Left ventricle myocardium inferior (tissue), 1 donor: ENCODE measurements at places on chromosomes 7 and 10. TPM values are rescaled to one million over a fixed set of nuclear protein-coding genes. Genes with fewer than 3 reads are reported as not detected.

DNA sequence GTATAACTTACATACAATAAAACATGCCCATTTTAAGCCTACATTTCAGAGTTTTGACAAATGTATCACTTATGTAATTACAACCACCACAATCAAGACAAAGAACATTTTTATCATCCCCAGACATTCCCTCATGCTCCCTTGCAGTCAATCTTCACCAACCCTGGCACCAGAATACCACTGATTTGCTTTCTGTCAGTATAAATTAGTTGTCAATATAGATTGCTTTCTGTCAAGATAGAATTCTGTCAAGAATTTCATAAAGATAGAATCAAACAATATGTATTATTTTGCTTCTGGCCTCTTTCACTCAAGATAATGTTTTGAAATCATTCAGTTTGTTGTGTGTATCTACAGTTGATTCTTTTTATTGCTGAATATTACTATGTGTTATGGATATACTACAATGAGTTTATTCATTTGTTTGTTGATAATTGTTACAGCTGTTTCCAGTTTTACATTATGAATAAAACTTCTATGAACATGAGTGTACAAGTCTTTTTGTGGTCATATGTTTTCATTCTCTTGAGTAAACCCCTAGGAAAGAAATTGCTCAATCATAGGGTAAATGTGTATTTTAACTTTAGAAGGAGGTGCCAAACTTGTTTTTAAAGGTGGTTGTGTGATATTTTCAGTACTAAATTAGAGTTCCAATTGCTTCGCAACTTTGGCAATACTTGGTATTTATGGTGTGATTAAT lies 56.9 kb downstream of the IFIT5 start:
- no peak for DNase-seq

GRCh38 chr7:127782654-127783559 lies 130.9 kb downstream of the SND1 start:
- DNase-seq: no peak

- no peak for DNase-seq
Measured at GRCh38 chr10:130499541-130499940, 363.4 kb downstream of the GLRX3 start.

DNA sequence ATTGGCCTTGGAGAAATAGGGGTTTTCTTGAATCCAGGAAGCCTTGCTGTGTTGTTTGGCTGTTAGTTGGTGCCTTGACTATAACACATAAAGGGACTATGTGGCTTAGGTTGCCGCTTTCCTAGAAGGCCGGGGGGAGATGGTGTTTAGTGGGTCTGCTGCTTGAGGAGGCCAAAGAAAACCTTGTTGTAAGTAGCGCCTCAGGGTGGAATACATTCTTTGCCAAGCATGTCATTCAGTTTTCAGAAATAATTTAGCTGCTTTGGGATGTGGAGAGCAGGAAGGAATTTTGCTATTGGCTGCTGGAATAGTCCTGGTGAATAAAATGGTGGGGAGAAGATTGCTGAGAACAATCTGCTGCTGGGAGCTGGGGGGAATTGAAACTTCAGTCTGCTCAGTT lies 132.9 kb upstream of the WNT16 start:
- DNase-seq: no peak

- DNase-seq: peak; percentile 51
Measured at GRCh38 chr7:134605978-134606923, 40.4 kb upstream of the BPGM start.

DNA sequence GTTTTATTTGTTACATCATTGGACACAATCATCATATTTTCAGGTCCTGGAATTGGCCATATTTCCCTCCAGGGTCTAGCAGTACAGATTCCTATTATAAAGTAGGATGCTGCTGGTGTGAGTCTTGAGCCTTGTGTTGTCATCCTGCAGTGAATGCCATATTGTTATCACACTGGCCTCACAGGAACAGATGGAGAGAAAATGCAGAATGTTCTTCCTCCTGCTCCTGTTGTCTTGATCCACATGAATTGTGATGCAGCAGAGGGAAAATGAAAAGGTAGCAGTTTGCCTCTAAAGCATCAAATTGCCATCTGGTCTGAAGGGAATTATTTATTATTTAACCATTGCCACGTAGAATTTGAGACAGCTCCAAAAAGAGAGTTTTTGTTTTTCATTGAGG lies 248.6 kb downstream of the GPAM start:
- no peak for DNase-seq

- no peak for DNase-seq
Measured at GRCh38 chr7:24406053-24406788, 122.2 kb downstream of the NPY start.

GRCh38 chr7:2451171-2452073 lies 24.8 kb downstream of the GRIFIN start:
- peak; percentile 86 for DNase-seq

GRCh38 chr10:8588135-8588534 lies 533.6 kb downstream of the GATA3 start:
- no peak for DNase-seq

DNA sequence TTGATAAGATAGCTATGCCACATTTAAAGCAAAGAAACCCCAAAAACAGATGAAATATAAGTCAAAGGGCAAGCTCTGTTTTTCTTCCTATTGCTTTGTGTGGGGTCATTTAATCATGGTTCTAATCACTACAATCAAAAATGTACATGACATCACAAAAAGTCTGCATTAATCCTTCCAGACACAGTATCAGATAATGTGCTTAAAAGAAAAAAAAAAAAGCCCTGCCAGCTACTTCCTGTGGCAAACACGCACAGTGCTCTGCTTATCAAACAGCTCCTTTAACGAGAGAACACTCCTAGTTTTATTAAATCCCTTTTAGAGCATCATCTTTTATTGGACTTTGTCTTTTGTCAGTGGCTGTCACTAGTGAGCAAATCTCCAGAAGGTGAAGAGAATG lies 1005.8 kb downstream of the GATA3 start:
- no peak for DNase-seq

GRCh38 chr7:92833024-92833765 lies 3.2 kb downstream of the CDK6 start:
- peak; percentile 85 for DNase-seq

- DNase-seq: no peak
Measured at GRCh38 chr10:126001576-126001975, 105.2 kb downstream of the FANK1 start.

DNA sequence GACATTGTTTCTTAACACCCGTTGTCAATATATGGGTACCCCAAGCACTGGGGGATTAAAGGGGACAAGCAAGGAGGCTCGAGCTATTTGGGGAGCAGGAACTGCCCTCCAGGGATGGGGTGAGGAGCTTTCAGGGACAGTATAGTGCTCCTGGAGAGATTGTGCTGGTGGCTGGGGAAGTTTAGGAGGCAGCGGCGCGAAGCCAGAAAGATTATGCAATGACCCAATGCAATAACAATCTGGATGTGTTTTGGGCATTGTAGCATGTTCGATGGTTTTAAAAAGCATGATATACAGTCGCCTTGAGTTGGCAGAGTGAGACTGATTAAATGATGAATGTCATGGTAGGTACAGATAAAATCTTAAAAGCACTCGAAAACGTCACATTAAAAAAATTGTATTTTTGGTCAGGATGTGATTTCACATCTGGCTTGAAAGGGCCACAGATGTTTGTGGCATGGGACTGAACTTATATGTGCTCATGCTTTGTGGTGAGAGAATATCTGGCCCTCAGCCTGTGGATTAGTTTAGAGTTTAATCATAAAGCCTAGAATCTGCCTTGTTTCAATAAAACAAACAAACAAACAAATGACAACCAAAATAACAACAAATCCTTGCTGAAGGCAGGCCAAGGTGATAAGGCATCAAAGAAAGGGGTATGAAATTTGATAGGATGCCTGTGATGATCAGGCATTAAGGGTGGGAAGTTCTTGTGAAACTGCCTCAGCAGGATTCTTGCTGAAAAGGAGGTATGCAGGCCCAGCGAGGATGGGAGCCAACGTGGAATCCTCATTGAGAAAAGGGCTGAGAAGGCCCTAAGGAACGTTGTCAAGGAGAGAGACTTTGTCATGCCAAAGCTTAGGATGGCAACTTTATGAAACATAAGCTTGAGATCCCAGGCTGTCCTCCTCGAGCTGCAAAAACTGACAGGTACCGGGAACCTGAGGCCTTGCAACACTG lies 417.1 kb upstream of the KLF6 start:
- DNase-seq: no peak

DNA sequence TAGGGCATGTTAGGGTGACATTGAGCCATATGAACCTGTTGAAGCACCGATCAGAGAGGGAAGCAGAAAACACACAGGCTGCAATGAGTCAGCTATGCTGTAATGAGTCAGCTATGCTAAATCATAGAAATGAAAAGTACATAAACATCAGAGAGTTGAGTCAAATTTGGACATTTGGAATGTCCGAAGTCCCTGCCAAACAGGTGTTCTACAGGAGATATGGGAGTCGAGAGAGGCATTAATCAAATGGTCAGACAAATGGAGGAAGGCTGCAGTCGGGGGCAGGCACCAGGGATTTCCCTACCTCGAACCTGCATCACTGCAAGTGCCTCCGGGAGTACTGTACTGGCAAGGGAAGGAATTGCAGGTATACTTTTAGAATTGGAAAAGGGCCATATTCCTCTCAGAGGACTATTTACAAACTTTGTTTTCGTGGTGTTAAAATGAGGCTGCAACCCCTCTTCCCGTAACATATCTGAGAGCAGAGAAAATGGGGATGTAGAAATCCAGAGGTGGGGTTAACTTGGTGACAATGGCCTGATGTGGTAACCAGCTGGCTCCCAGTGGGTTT lies 8.8 kb upstream of the ZC3HAV1 start:
- DNase-seq: no peak

GRCh38 chr7:151851145-151851751 lies 25.7 kb downstream of the PRKAG2 start:
- DNase-seq: peak; percentile 40

- DNase-seq: no peak
Measured at GRCh38 chr10:70985824-70986622, 97.7 kb upstream of the PCBD1 start.

- no peak for DNase-seq
Measured at GRCh38 chr7:88700725-88701124, 58.8 kb upstream of the ZNF804B start.

DNA sequence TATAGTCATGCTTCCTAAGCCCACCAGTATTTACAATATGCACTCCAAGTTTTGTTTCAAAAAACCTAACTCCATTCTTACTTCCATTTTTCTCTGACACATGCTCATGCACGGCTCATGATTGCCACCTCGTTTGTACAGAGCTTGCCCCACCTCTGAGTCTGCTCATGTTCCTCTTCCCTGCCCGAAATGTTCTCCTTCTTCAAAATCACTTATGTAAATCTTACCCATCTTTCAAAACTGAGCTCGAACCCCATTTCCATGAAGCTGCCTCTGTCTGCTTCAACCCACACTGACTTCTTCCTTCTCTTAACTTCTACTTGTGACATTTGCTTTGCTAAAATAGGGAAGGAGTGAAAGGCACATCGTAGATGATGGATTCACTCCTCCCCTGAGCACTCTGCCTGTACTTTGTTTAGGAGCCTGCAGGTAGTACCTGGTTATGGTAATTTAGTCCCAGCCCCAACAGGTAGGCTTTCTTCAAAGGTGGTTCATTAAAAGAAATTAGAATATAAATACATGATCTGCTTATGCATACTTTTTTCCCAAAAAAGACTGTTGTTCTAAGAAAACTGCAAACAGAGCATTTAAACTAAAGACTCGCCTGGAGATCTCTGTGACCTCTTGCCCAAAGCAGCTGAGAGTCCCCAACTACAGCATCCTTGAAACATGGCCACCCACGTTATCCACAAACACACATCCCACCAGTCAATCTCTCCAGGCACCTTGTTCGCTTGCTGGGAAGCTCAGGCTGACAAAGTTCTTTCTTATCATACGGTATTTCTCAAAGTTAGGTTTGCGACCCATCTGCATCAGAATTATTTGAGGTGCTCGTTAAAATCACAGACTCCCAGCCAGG lies 172.0 kb downstream of the DGKI start:
- no peak for DNase-seq

GRCh38 chr10:33570495-33570894 lies 236.0 kb upstream of the NRP1 start:
- no peak for DNase-seq

DNA sequence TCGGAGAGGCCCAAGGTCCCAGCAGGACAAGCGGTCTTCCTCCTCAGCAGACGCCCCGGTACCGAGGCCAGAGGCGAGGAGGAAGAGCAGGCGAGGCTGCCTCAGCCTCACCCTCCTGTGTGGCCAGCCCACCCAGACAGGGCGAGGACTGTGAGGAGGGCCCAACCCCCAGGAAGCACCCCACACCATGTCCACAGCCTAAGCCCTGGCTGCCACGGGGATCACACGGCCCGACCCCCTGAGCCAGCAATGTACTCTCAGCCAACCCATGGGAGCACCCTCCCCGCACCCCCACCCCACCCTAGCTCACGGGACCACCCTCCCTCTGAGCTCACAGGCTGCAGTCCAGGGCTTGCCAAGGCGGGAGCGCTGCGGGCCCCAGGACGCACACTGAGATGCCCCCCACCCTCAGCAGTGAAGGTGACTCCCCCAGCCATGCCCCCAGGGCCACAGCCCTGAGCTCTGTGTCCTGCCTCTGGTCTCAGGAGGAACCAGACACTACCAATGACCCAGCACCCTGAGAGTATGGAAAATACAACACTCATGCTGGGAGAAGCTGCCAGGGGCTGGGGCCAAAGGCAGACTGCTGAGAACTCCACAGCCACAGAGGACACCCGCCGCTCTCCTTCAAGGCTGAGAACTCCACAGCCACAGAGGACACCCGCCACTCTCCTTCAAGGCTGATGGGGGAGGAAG lies 93.6 kb downstream of the MAD1L1 start:
- DNase-seq: no peak

- DNase-seq: no peak
Measured at GRCh38 chr7:69467826-69468225, 130.4 kb upstream of the AUTS2 start.

- no peak for DNase-seq
Measured at GRCh38 chr10:44759122-44759521, 152.0 kb upstream of the TMEM72 start.

DNA sequence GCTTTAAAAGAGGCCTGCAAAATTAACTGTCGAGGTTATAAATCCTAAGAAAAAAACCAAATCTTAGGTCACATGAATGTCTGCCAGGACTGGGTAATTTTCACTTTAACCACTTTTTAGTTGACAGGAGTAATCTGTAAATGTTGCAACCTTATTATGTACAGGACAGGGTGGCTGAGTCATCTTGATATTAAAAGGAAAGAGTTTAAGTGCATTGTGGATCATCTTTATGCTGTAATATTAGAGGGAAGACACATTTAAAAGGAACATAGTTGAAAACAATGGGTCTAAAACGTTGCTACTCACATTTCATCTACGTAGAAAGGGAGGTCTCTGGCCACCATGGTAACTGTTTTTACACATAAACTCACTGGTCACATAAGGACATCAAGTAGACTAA lies 115.5 kb downstream of the LSMEM1 start:
- DNase-seq: no peak

DNA sequence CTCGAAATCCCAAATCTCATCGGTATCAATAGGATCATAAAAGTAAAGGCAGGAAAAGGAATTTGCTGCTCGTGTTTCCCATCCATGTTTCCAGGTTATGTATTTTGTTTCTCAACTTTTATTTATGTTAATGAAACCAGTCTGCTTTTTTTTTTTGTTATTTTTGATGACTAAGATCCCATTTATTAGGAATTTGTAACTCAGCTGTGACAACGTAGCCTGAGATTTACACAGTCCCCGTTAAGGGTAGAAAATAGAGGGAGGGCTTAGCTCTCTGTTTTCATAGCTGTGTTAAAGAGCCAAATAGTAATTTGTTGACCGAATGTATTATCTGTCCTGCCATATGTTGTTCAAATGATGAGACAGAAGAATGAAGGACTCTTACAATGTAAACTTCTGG lies 164.0 kb downstream of the MGMT start:
- DNase-seq: no peak

DPY19L1 gene
- total RNA-seq: 28.5 TPM

FGL2 gene
- 10.6 TPM for total RNA-seq

RABGEF1 gene
- total RNA-seq: 17.4 TPM

POLR2J2 gene
- total RNA-seq: 2.7 TPM

SORBS1 gene
- total RNA-seq: 896 TPM

SFTPD gene
- 0.49 TPM for total RNA-seq
